ENCODE measurements at places on chromosomes 12 and 14.

- no peak for DNase-seq
These were observed 5.7 kb downstream of the PRKAB1 start for GRCh38 chr12:119673634-119674033.

- DNase-seq = no peak
These were observed 132.5 kb downstream of the FOXN3 start for GRCh38 chr14:89284333-89285058.

- no peak for DNase-seq
These were observed 16.7 kb downstream of the PRH1 start for GRCh38 chr12:10867381-10867780.

DNA sequence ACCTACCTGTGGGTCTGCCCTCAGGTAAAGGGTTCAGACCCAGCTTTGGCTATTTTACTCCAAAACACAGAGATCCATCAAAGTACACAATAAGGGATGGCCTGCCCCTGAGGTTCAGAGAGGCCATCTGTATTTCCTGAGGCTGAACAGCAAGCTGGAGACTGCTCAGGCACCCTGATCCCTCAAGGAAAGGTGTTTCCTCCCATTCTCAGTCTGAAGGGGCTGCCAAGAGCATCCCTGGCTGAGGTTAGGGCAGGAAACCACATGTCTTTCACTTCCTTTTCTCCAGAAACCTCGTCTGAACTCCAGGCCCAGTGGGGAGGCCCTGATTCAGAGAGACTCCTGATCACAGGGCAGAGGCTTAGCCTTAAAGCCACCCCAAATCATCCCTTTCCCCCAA, 1.5 kb downstream of the RILPL1 start:
- DNase-seq = no peak

DNA sequence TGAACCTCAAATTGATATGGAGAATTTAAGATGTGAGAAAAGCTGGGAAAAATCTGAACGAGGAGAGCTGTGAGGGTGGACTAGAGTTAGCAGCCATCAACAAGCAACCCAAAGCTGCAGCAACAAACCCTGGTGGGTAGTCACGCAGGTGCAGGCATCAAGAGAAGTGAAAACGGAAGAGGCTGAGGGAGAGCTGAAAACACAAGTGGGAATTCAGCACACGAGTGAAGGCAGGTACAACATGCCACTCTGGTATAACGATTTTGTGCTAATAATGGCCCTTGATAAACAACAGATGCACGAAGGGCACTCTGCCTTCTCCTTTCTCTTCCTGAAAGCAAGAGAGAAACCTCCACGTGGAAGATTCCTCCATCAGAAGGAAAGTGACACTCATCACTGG, 11.5 kb downstream of the TCL1B start:
- no peak for DNase-seq

DNA sequence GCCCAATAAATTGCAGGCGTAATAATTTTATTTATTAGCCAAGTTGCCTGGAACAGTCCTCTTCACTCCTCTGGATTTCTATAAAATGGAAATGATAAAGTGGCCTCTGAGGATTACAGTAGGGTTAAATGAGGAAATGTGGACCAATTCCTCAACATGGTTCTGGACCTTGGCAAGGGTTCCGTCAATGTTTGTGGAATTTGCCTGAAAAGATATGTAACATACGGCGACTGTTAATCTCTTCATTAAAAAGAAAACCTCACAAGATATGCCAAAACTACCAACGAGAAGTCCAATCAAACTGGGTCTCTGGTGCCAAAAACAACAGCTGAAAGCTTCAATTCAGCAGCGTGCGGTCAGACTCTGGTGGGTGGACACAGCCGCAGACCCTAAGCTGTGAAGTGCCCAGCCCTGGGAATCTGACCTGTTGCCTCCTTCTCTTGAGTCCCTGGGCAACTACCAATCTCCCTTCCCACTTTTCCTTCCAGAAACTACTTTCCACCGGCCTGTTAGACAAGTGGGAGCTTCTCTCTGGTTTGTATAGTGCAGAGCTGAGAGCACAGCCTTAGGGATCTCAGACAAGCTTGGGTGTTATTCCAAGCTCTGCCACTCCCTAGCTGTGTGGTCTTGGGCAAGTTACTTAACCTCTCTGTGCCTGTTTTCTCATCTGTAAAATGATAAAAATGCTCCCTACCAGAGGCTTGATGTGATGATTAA, 190.5 kb upstream of the GSC start:
- DNase-seq = no peak

GRCh38 chr14:61565836-61566536, 129.3 kb upstream of the HIF1A start:
- no peak for DNase-seq

DNA sequence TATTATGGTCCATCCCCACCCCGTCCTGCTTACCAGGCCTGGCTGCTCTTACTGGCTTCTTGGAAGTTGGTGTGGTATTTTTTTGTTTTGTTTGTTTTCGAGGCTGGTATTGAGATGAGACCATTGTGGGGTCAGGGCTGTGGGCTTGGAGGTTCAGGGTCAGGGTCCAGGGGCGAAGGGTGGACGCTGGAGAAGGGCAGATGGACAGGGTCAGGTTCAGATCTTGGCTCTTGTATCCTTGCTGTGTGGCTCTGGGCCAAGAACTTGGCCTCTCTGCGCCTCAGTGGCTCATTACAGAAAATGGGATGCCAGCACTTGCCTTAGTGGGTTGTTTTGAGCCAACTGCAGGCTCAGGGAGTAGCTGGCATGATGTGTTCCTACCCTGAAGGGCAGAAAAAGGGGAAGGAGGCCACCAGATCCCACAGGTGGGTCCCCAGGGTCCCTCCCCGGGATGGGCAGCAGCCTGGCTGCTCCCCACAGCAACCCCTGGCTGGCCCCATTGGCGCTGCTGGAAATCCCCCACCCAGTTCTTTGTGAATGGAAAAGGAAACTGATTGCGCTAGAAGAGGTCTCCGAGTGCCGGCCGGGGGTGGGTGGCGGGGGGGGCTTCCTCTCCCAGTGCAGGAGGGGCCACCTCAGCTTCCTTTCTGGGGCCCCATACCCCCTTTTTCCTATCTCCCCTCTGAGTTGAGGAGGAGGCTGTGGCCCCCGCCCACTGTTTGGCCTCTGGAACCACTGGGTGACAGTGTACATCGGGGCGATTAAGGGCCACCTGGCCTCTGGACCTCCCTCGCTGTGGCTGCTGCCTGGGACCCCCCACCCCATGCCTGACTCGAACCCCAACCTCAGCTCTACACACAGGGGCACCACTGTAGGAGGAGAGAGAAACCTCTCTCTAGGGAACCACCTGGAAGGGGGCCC, 25.0 kb downstream of the SH2B3 start:
- no peak for DNase-seq

- DNase-seq = no peak
These were observed 59.8 kb upstream of the KRR1 start for GRCh38 chr12:75571204-75571603.

GRCh38 chr12:71216725-71217579, 59.2 kb upstream of the TSPAN8 start:
- peak; percentile 81 for DNase-seq

- peak; percentile 57 for DNase-seq
These were observed at the start of gene TC2N for GRCh38 chr14:91867316-91867988. Gene TC2N, minus strand, starts transcription at chr14:91867536. Its CDS starts 53,767 bp downstream, at chr14:91813769.

GRCh38 chr14:31898838-31899528, 178.1 kb upstream of the ARHGAP5 start:
- no peak for DNase-seq

DNA sequence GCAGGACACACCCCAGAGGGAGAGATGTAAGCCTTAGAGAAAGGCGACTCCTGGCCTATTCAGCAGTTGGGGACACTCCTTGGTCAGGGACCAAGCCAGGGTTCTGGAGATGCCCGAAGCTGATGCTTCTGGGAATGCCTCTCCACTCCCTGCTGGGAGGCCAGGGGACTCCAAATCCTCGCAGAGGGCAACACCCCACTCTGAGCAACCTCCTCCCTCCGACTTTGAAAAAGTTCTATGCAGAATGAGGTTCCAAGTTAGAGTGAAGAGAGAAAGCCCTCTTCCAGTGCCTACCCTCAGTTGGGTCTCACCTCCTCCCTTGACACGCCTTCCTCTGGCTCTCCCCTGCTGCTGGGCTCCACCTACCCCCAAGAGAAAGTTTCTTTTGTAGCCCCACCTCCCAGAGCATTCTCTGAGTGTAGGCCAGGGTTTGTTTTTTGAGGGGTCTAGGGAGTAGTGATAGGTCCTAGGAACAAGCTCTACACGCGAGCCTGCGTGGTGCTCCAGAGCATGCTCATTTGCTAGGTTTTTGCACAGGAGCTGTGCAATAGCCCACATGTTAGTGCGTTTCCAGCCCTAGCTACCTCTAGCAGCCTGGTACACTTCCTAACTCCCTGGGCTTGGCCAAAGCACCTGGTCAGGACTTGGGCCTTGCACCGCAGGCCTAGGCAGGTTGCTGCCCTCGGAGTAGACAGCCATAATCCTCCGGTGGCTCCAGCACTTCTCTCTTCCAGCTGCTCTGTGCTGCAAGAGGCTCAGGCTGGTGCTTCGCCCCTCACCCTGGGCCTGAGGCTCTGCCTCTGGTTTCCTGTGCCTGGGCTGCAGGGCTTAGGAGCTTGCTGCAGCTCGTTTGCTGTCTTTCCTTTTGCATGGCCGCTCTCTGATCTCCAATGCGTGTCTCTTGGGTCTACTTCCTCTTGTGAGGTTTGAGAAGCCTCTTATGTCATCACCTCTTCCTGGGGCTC, 590 bp upstream of the CEBPE start:
- peak; percentile 40 for DNase-seq

GRCh38 chr14:34872822-34873588, 2.2 kb downstream of the BAZ1A start:
- peak; percentile 47 for DNase-seq

- DNase-seq = no peak
These were observed 223.0 kb downstream of the SLC6A15 start for GRCh38 chr12:84689638-84690037.

- no peak for DNase-seq
These were observed 274.7 kb downstream of the ZFP36L1 start for GRCh38 chr14:68518166-68518565.

Data from NCI-H82 (cell line).